ENCODE measurements at places on chromosomes 13 and 19. TPM values are rescaled to one million over a fixed set of nuclear protein-coding genes. Genes with fewer than 3 reads are reported as not detected.

DNA sequence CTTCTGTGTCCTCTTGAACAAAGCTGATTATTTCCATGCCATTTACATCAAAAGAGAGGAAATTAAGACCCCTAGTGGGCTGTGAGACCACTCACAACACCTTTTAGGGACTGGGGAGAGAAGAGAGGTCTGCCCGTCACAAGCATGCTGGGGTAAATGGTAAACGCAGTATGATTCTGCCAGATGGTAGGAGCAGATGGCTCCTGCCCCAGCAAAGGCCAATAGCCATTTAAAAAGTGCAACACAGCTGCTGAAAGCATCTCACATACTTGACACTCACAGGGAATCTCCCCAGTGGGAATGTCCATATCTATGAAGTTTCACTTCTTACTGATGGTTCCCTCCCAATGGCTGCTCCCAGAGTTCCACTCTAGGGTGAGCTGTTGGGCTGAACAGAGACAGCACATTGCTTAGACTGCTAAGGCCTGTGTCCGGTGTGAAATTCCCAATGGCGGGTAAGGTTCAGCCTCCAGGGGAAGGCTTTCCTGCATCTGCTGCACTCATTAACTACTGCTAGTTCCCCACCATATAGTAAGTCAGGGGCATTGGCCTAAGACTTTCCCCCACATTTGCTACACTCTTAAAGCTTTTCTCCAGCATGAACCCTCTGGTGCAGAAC lies 7.4 kb downstream of the ZNF671 start:
- H3K27me3 ChIP-seq, result no peaks in the 10 kb centered on the region
- H3K27ac ChIP-seq, result no peak overlapping the region
- H3K36me3 ChIP-seq, result peaks cover 86% of the 10 kb centered on the region

DNA sequence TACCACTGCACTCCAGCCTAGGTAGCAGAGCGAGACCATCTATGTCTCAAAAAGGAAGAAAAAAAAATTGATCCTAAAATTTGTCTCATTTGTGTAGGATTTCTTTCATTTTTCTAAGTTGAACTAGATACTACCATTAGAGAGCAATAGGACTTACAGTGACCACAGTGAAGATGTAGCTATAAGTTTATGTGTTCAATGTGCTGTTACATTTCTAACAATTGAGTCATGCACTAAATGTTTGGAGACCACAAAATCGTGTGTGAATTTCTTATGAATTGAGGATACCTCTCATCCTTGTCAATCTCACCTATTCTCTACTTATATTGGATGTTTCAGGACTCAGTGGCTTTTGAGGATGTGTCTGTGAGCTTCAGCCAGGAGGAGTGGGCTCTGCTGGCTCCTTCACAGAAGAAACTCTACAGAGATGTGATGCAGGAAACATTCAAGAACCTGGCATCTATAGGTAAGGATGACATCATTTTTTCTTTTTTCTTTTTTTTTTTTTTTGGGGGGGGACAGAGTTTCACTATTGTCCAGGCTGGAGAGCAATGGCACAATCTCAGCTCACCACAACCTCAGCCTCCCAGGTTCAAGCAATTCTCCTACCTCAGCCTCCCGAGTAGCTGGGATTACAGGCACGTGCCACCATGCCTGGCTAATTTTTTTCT lies 12.8 kb downstream of the ZNF791 start:
- H3K4me1 ChIP-seq, result peaks cover 8% of the 10 kb centered on the region
- no peak overlapping the region for H3K27ac ChIP-seq
- H3K36me3 ChIP-seq, result peaks cover 47% of the 10 kb centered on the region
- DNase-seq, result no peak

- no peak overlapping the region for H3K4me3 ChIP-seq
- no peaks in the 10 kb centered on the region for H3K27me3 ChIP-seq
- no peak overlapping the region for H3K27ac ChIP-seq
- no peaks in the 10 kb centered on the region for H3K36me3 ChIP-seq
Measured at GRCh38 chr13:95231393-95231792, 69.9 kb downstream of the ABCC4 start.

DNA sequence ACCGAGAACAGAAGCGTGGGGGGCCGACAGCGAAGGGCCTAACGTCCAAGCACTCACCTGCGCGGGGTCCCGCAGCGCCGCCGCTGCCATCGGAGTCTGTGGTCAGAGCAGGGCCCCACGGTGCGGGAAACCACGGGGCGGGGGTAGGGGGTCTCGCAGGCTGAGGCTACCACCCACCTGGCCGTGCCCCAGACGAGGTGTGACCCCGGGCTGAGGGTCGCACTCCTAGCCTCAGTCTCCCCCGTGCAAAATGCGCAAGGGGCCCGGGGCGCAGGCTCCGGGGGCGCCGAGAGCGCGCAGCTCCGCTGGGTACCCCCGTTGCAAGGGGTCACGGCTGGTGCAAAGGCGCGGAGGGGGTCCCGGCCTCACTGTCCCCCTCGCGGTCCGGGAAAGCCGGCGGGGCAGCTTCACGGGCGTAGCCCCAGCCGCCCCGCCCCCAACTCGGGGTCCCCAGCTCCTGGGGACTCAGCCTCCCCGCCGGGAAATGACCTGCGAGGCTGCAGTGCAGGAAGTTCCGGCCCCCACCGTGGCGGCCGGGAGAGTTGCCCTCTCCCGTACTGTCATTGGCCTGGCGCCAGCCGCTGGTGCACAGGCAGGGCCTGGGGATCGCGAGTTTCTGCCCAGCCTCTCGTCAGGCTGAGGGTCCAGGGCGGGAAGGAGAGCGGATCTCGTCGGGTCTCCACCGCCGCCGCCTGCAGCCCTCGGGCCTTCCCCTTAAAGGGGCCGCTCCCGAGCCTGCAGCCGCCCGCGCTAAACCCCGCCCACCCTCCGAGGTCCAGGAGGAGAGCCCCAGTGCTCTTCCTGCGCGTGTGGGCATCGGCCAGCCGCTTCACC lies at the start of gene ZNF792:
ZNF792 (minus strand) TSS at position 657 of the 834 bp plus-strand sequence; CDS start at position 90, 567 bp downstream.
- peak within 1 kb of the TSS; percentile 87 for H3K4me3 ChIP-seq
- peak within 1 kb of the TSS; percentile 82 for H3K27ac ChIP-seq
- peaks cover 33% of the 10 kb centered on the region for H3K4me1 ChIP-seq

The ONECUT3 gene
- 0.13 TPM for polyA plus RNA-seq

The BCAM gene
- 7.3 TPM for polyA plus RNA-seq

Measured in stomach (tissue), 19 donors.